ENCODE measurements at places on chromosomes 2 and 18. TPM values are rescaled to one million over a fixed set of nuclear protein-coding genes. Genes with fewer than 3 reads are reported as not detected.

DNA sequence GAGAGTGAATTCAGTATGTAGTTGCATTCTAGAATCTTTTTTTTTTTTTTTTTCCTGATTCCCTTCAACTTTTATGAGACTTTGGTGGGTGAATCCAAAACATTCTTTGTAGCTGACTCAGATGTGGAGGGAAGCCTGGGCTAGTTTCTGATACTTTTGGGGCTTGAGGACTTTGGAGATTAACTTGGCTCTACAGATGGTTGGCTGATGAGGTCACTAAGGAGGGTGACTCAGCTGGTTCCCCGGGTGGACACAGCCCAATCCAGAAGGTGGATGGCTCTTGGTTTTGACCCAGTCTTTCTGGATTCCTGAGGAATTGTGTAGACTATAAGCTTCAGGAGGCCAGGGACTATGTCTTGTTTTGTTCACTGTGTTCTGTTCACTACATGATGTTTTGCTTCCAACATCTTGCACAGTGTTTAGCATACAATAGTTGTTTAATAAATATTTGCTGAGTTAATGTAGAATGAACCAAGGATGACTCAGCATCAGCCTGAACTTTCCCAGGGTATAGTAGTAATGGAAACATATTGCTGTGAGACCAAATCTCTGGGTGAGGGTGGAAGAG is 30.5 kb downstream of the LAMA3 start:
- no peaks in the 10 kb centered on the region for H3K36me3 ChIP-seq
- no peak overlapping the region for H3K27ac ChIP-seq
- H3K27me3 ChIP-seq: no peaks in the 10 kb centered on the region
- H3K4me3 ChIP-seq: no peak overlapping the region

Gene C2orf92
- polyA plus RNA-seq: 13.6 TPM

Gene STARD7
- polyA plus RNA-seq: 84.5 TPM

DNA sequence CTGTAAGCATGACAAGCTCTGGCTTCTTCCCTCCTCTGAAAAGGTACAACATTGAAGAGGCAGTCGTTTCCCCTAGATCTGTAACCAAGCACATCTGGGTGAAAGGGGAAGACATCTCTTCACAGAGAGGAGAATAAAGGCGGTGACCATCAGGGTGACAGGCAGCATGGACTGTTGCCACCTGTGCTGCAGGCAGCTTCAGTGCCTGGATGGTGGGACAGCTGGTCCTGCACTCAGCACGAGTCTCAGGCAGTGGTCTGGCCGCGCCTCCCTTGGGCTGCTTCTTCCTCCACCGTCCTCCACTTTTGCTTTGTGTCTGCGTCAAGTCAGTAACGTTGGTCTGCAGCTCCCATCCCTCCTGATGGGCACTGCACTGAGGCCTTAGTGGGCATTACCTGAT is 264.4 kb downstream of the NEDD4L start:
- no peak overlapping the region for H3K4me3 ChIP-seq
- H3K27me3 ChIP-seq: no peaks in the 10 kb centered on the region
- no peak overlapping the region for H3K27ac ChIP-seq
- H3K36me3 ChIP-seq: peaks cover 22% of the 10 kb centered on the region
- DNase-seq: no peak
- H3K4me1 ChIP-seq: peaks cover 7% of the 10 kb centered on the region

Gene STPG4
- polyA plus RNA-seq: not detected

GRCh38 chr2:157326698-157327097 is 1.1 kb upstream of the ERMN start:
- no peaks in the 10 kb centered on the region for H3K27me3 ChIP-seq
- no peaks in the 10 kb centered on the region for H3K36me3 ChIP-seq
- H3K27ac ChIP-seq: no peak overlapping the region
- H3K4me3 ChIP-seq: no peak overlapping the region

Gene MAP4K3
- 9.5 TPM for polyA plus RNA-seq

Gene CFC1
- 0.18 TPM for polyA plus RNA-seq

Gene CPO
- 3.9 TPM for polyA plus RNA-seq

DNA sequence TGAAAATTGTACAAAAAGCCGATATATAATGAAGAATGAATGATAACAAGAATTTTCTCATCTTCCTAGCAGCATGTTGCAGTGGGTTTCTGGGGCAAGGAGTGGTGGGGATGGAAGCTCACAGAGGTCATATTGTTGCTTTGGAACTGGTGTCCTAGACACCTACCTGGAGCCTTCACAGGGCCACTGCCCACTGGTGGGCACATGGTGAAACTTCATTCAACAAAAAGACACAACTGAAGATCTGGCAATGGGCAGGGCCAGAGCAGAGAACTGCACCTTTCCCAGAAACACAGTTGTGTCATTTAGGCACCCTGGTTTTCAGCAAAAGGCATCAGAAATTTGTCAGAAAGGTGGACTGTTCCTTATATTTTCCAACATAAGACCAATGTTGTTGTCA is 115.3 kb downstream of the FHOD3 start:
- H3K4me1 ChIP-seq: no peaks in the 10 kb centered on the region
- no peak overlapping the region for H3K4me3 ChIP-seq
- no peak for DNase-seq
- H3K36me3 ChIP-seq: no peaks in the 10 kb centered on the region
